Effector memory CD8-positive, alpha-beta T cell (primary cell): ENCODE measurements at places on chromosomes 13 and 19.

DNA sequence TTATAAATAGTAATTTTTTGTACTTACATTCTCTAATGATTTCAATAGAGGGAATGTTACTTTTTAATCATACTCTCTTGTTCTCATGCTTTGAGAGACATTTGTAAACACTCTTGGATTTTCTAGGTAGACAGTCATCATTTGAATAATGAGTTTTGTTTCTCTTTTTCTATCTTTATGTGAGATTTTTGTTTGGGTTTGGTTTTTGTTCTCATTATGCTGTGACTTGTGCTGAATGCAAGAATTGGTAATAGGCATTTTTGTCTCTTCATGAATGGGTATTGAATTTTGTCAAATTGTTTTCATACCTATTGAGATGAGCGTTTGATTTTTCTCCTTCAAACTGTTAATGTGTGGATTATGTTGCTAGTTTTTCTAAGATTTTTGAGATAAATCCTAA lies 56.8 kb upstream of the GPR183 start:
- DNase-seq, result no peak

- no peak for DNase-seq
Measured at GRCh38 chr19:4673726-4674125, 3.6 kb upstream of the MYDGF start.

GRCh38 chr13:34452831-34453230 lies 489.2 kb upstream of the NBEA start:
- DNase-seq, result no peak

DNA sequence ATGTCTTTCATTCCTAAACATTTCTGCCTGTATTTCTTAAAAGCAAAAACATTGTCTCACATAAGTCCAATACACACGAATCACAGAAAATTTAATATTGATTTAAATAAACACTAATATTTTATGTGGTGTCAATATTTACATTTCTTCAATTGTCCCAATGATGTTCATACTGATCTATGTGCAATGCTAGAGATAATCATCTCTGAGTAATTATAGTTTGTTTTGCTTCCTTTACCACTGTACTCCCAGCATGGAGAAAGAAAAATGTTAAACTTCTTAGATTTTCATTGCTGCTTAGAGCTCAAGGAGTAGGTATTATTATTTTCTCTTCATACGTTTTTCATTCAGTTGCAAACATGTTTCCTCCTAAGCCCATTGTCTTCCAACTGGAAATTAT lies 434.2 kb upstream of the PRR20A start:
- DNase-seq, result no peak

GRCh38 chr19:17683078-17683477 lies 5.1 kb downstream of the UNC13A start:
- DNase-seq, result no peak

DNA sequence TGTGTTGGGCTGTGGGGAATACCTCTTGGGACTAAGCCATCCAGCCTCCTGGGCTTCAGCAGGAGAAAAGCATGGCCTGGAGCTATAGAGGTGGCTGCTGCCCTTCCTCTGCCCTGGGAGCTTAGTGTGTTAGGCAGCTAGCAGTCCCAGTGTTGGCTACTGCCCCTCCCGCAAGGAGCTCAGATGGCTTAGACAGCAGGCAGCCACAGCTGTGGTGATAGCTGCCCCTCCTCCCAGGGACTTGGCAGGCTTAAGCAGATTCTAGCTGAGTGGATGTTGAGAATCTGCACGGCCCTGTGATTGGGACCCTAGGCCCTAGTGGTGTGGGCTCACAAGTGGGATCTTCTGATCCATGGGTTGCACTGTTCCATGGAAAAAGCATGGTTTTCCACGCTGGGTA lies 264.5 kb downstream of the TDRD3 start:
- DNase-seq, result no peak

DNA sequence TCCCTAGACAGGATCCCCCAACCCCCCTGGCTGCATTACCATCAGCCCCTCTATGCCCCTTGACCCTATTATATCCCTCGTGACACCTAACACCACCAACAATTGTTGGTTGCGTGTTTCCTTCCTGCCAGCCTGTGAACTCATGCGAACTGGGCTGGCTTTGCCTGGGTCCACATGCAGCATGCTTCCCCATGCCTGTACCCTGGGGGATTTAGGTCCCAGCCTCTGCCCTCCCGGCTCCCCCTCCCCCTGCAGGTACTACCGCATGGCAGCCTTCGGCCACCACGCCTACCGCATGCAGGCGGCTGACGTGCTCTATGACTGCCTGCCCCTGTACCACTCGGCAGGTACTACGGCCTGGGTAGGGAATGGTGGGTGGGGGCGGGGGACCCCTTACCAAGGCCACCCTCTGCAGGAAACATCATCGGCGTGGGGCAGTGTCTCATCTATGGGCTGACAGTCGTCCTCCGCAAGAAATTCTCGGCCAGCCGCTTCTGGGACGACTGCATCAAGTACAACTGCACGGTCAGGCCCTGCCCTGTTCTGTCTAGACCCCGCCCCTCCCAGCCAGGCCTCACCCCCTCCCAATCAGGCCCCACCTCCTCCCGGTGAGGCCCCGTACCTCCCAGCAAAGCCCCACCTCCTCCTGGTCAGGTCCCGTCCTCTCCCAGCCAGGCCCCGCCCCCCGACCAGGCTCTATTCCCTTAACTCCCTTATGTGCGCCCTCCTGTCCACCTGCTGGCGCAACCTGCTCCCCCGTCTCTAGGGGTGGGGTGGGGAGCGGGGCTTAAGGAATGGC lies 18.5 kb downstream of the SLC27A1 start:
- DNase-seq, result peak; percentile 34

DNA sequence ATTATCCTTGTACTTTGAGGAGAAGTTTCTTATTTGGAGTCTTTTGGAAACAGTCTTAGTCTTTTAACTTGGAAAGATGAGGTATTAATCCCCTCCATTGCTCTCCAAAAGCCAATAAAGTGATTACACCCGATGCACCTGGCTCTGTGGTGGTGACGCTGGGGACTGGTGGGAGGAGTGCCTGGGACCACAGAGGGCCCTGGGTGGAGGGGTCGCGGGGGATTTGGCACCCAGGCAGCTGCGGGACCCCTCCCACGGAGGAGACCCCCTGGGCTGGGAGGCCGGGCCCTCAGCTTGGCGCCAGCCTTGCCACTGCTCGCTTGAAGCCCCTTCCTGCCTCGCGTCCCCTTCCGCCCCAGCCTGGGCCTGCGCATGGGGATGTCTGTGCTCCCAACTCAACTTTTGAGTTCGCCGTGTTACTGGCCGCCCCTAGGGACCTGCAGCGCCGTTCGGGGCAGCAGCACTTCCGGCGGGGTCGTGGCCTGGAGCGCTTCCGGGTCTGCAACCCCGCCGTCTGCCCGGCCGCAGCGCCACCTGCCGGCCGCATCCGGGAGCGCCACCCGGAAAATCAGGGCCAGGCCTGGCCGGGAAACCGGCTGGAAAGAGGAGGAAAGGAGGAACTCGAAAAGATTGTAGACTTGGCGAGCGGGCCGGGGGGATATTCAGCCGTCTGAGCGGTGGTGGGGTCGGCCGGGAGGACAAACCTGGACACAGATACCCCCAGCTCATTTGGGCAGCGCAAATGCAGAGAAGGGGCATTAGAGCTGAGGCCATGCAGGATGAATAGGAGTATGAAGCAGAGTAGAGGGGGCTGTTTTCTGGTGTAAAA lies 8.4 kb downstream of the PEAK3 start:
- peak; percentile 80 for DNase-seq

DNA sequence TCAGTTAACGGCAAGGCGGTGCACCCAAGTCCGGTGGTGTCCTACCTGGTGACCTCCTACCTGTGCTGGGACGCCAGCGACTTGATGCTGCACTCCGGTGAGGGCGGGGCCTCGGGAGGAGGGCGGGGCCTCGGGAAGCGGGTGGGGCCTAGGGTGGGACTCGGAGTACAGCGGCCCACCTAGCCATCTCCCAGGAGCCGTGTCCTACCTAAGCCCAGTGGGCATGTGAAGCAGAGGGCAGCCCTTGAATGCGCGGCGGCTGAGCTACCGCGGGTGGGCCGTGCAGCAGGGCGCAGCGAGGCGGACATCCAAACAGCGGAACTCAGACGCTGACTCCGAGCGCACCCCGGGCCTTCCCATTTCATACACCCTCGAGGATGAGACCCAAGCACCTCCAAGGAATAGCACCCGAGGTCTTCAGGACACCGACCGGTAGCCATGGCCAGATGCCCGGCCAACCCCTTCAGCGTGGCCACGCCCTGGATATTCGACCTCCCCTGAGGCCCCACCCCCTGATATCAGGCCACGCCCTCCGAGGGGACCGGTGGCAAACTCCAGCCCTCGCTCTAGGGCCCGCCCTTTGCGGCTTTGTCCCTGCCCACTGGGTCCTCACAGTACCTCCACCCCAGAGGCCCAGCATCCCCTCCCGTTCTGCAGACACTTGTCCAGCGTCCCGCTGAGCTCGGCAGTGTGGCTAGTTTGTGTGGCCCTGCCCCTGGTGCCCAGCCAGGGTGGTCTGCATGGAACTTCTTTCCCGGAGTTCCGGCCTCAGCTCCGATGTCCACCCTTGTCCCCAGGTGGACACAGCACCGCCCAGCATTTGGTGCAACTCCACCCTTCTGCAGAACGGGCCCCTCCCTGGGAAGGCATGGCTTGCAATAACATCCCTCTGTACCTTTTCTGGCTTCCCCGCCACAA lies 5.4 kb downstream of the KLK1 start:
- DNase-seq, result no peak

DNA sequence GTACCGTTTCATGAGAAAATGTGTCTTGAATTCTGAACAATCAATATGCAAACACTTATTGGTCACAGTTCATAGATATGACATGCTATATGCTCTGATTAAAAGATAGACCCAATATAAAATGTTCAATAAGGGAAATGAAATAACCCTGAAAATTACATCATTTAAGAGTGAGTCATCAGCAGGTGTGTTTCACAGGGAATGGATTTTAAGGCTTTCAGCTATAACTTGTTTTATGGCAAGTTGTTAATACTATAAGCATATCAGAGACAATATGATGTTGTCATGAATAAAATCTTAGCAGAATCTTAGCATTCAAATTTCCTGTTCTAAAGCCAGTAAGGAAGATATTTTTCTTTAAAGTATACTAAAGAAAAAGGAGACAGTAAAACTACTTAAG lies 483.4 kb upstream of the PCDH9 start:
- no peak for DNase-seq

- DNase-seq, result no peak
Measured at GRCh38 chr19:56972291-56972841, 131.8 kb upstream of the PEG3 start.

DNA sequence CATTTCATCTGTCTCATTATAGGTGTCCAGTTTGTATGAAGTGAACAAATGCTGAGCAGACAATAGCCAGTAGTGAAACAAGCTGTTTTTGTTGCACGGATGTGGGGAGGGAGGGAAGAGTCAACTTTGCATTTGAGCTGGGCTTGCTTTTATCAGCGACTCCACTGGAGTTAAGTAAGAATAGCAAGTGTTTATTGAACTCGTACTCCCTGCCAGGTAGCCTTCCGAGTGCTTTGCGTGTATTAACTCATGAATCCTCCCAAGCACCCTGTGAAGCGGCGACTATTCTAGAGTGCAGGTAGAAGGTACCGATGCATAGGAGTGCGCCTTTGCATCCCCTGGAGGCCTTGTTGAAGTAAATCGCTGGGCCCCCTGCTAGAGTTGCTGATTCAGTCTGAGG lies 4.7 kb upstream of the ZNF444 start:
- DNase-seq, result no peak

DNA sequence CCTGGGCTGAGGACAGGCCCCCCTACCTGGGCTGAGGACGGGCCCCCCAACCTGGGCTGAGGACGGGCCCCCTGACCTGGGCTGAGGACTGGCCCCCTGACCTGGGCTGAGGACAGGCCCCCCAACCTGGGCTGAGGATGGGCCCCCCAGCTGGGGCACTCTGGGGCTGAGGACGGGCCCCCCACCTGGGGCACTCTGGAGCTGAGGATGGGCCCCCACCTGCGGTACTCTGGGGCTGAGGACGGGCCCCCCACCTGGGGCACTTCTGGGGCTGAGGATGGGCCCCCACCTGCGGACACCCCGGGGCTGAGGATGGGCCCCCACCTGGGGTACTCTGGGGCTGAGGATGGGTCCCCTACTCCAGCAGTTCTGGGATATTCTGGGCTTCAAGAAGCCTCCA lies 65.5 kb downstream of the RASA3 start:
- no peak for DNase-seq

GRCh38 chr13:67935626-67936025 lies 705.5 kb upstream of the PCDH9 start:
- no peak for DNase-seq

GRCh38 chr19:17125728-17126677 lies 50.4 kb downstream of the MYO9B start:
- peak; percentile 81 for DNase-seq

GRCh38 chr19:6092329-6093286 lies 17.7 kb downstream of the RFX2 start:
- DNase-seq, result no peak

- DNase-seq, result no peak
Measured at GRCh38 chr13:105047676-105048295, 1487.7 kb downstream of the EFNB2 start.

DNA sequence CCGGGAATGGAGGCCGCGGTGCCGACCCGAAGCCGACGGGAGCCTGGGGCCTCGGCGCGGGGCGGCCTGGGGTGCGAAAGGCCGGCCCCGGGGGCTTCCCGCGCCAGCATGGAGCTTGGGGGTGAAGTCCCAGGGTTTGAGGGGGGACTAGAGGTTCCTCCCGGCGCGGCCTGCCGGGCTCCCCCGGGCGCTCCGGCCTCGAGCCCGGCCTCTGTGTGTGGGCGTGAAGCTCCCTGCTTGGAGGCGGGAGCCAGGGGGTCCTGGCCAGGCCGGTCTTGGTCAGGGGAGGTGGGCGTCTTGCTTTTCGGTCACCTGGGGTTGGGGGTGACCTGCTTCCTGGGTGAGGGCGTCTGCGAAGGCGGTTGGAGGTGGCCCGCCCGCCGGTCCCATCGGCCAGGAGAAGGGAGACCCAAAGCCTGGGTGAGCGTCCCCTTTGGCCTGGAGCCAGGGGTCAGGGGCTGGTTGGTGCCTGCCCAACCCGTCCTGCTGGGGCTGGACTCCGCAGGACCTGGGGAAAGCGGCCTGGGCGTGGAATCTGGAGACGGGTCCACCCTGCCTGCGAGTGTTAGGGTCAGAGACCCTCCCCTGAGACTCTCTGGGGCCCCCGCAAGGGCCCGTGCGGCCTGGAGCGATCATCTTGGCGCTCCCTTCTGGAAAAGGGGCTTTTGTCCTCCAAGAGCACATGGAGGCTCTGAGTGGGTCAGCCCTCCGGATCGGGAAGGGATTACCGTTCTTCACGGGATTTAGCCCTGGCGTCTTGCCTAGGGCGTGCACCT lies 535 bp downstream of the BSG start:
- no peak for DNase-seq

- no peak for DNase-seq
Measured at GRCh38 chr13:108146642-108147041, 68.7 kb downstream of the LIG4 start.

- no peak for DNase-seq
Measured at GRCh38 chr13:21134475-21134874, 41.9 kb downstream of the SKA3 start.

GRCh38 chr13:80571346-80572307 lies 230.7 kb upstream of the SPRY2 start:
- DNase-seq, result no peak

DNA sequence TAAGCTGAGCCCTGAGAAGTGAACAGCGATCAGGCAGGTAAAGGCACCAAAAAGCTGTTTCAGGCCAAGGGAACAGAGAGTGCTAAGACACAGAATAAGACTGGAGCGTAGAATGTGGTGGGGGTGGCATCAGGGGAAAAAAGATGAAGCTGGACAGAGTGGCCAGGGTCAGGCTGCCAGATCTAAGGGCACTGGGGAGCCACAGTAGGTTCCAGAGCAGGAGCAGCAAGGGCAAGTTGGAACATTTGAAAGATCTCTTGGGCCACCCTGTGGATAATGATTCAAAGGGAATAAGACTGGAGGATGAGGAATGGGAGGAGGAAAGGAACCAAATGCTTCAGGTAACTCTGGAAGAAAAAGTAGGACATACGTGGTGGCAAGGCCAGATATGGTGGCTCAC lies 6.5 kb upstream of the PLIN3 start:
- no peak for DNase-seq
